T-helper 1 cell (primary cell): ENCODE measurements at places on chromosomes 5 and 9.

DNA sequence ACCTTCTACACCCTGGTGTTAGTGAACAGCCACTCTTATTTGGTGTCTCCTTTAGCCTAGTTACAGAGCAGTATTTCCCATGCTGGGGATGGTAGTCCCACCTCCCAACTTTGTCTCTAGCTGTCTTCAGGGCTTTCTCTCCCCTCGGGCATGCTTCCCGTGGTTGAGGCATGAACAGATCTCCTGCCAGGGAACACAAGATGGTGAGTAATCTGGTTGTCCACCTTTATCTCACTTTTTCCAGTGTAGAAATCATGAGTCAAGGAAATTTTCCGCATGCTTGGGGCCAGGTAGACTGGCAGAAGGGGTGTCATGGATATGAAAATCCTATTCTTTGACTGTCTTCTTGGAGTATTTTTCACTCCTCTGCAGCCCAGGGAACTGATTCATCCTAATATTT lies 532.9 kb downstream of the ANXA1 start:
- no peak for DNase-seq

DNA sequence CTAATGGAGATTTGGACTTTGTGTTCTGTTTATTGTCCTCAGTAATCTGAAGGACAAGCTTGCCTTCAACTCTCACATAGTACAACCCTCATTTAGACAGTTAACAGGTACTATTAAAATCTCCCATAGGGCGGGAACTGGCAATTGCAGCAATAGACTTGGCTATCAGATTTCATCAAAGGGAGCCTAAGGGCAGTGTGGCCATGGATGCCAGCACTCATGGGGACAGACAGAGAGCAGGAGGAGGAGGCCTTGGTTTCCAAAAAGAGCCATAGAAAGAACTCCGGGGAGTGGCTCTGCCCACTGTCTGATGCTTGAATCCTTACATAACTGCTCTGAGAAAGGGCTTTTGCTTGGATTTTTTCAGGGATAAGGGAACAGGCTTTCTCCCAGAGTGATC lies 6.8 kb downstream of the SLC36A1 start:
- no peak for DNase-seq

- no peak for DNase-seq
Observed at GRCh38 chr5:10838038-10838437, 77.0 kb upstream of the DAP start.

- DNase-seq, result no peak
Observed at GRCh38 chr5:137616046-137616445, 116.9 kb upstream of the SPOCK1 start.

- no peak for DNase-seq
Observed at GRCh38 chr9:79004032-79004431, 567.7 kb upstream of the TLE4 start.
